Right kidney (tissue), 9 donors: ENCODE measurements at places on chromosomes 7 and 10.

DNA sequence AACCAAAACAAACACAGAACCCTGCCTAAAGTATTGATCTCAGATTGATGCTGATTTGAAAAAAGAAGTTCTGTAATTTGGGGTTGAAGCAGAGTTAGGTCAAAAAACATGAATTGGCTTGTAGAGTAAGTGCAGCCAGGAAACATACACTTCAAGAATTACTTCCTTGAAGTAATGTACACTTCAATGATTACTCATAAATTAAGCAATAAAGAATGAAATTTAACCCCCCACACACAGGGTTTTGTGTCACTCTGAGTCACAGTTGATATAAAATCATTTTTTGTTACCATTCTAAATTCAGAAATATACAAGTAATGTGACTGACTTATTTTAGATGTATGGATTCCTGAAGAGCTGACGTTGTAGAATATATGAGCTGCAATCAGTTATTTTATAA lies 622.2 kb downstream of the POM121L12 start:
- DNase-seq = no peak

DNA sequence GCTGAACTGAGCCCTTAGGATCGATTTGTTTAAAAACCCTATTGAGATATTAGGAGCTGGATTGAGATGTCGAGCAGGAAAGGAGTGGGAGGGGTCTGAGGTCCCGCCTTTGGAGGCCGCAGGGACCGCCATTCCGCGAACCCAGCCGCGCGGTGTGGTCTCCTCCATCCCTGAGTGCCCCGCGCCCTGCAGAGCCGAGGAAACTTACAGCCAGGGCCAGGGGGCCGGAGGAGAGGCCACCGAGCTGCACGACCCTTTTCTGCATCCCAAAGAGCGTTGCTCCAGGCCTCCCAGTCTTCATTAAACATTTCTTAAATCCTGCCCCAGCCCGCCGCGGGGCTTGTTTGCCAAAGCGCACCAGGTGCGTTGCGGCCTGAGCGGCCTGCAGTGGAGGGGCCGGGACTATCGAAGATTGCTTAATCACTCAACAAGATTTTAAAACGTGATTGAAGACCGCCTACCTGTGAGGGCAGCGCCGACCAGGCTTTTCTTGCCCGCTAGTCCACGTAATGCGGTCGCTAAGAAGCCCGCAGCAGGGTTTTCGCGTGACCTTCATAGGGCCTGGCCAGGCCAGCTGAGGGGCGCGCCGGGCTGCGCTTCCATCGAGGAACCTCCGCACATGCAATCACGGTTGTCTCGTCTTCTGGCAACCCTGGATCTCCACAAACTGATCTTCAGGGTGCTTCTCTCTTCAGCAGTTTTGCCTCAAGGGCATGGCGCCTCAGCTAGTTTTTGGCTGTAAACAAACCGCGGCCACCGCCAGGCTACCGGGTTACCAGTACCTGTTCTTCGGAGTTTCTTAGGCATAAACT lies 2.0 kb upstream of the CTBP2 start:
- DNase-seq = peak; percentile 76

DNA sequence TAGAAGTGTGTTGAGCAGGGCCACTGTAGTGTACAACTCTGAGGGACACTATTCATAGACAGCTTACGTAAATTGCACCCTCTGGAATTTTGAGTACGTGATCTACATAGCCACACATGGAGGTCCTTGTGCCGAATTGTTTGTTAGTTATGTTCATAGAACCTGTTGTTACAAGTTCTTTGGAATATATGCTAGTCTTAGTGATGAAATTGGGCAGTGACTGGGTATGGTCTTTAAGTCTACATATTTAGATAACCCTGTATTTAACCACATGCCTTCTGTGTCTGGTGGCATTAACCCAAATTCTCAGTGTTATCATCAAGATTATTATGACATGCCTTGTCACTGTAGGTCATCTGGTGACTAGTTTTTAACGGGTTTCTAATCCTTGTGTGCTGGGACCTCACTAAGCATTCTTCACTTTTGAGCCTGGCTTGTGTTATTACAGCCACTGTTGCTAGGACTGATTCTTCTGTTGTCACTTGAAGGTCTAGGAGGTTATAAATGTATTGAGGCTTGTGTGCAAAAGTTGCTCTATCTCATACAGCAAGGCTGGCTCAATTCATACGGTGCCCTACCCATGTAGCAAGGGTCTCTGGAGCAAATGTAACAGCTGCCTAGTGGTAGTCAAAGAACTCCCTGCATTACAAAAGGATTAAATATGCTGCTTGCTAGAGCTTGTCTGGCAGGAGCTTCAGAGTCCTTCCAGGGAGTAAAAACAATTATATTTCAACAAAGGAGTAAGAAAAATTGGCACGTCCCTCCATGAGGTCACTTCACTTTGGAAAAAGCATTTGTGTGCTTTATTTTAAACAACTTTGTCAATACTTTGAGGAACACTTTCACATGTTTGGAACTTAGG lies 65.4 kb downstream of the CDK14 start:
- no peak for DNase-seq

GRCh38 chr10:48306265-48306869 lies at the start of gene MAPK8:
MAPK8 (plus strand) TSS chr10:48306677; CDS start chr10:48401661, 94,984 bp downstream.
- peak; percentile 92 for DNase-seq

- DNase-seq = no peak
These were observed 874 bp upstream of the RBP3 start for GRCh38 chr10:47347303-47347675.

- no peak for DNase-seq
These were observed 168.1 kb downstream of the GPR37 start for GRCh38 chr7:124597509-124597908.

- no peak for DNase-seq
These were observed 343.7 kb upstream of the GALNT17 start for GRCh38 chr7:70788276-70788675.

GRCh38 chr10:84166620-84167288 lies 6.8 kb upstream of the GPR15LG start:
- no peak for DNase-seq

DNA sequence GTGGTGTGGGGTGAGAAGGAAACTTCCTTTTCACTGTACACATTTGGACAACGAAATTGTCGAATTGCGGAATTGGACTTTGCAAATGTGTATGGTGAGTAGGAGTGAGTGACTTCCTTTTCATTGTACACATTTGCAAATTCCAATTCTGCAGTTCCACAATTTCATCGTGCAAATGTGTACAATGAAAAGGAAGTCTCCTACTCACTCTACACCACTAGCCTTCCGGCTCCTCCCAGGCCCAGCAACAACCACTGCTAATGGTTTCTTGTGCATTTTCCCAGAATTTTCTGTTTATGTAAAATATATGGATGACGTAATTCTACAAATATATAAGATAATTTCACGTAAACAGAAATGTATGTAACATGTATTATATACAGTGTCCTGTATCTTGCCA lies 118.5 kb downstream of the ARL4A start:
- no peak for DNase-seq

GRCh38 chr10:43361547-43362190 lies 9.8 kb upstream of the FXYD4 start:
- no peak for DNase-seq
